ENCODE measurements at places on chromosomes 1 and 21. TPM values are rescaled to one million over a fixed set of nuclear protein-coding genes. Genes with fewer than 3 reads are reported as not detected.

GRCh38 chr1:234862944-234863515, 253.1 kb upstream of the IRF2BP2 start:
- DNase-seq = peak; percentile 90

The CITED4 gene
- 3.2 TPM for polyA plus RNA-seq

The ZYG11A gene
- polyA plus RNA-seq = 0.03 TPM

GRCh38 chr1:42419126-42419821, 36.5 kb downstream of the ZMYND12 start:
- peak; percentile 90 for DNase-seq

The ACAP3 gene
- polyA plus RNA-seq = 61.1 TPM

DNA sequence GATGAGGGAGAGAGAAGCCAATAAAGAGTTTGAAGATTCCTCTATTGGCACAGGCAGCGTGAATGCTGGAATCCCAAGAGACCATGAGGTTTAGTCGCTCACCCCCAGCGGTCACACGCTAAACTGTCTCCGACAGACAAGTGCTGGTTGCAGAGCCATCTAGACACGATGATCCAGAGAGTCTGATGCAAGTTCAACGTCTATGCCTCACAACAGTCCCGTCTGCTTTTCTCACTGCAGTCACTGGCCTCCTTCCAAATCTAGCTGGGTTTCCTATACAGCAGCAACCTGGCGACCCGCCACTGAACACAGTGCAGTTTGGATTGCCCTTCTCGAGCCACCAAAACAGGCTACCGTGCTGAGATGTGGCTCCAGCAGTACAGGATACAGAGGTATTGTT, 98.6 kb upstream of the KRTAP19-8 start:
- peak; percentile 75 for DNase-seq

GRCh38 chr1:20507248-20507563, 745 bp downstream of the MUL1 start:
- no peak for DNase-seq

The LCE1E gene
- not detected for polyA plus RNA-seq

The CRNN gene
- polyA plus RNA-seq = not detected

The LIN28A gene
- not detected for polyA plus RNA-seq

- no peak for DNase-seq
Measured at GRCh38 chr21:28272272-28272992, 720.2 kb downstream of the LTN1 start.

GRCh38 chr1:167150492-167150833, 56.6 kb downstream of the STYXL2 start:
- no peak for DNase-seq

- peak; percentile 96 for DNase-seq
Measured at GRCh38 chr1:114346480-114347029, 164.4 kb downstream of the TRIM33 start.

The USF1 gene
- 38.3 TPM for polyA plus RNA-seq

DNA sequence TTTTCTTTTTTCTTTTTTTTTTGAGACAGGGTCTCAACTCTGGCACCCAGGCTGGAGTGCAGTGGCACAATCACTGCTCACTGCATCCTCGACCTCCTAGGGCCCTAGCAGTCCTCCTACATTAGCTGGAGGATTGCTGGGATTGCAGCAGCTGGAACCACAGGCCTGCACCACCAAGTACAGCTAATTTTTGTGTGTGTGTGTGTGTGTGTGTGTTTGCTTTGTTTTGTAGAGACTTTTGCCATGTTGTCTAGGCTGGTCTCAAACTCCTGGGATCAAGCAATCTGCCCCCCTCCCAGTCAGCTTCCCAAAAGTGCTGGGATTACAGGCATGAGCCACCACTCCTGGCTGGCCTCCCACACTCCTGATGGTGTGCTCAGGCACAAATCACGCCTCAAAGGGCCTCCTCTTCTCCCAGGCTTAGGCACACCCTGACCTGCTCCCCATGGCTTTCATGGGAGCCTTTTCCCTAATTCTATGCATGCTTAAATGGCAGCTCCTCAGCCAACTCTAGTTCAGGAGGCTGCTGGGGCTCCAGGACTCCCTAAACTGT, 9.4 kb downstream of the FAM229A start:
- no peak for DNase-seq

GRCh38 chr1:175307160-175307559, 114.6 kb upstream of the KIAA0040 start:
- DNase-seq = no peak

GRCh38 chr1:9822897-9823692, 670 bp downstream of the CLSTN1 start:
- peak; percentile 44 for DNase-seq

DNA sequence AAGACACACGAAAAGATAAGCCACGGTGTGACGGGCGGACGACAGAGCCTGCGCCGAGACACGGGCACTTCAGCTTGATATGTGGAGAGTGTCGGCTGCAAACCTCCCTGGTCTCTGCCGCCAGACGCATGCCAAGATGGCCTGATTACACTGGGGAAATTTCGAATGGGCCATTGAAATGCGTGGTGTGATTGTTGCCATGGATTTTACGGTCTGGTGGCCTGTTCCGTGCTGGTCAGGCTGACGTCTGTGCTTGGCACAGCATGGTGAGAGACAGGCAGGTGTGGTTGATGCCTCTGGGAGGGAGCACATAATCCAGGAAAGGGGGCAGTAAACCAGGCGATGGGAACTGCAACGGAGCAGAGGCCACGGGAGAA, 105.6 kb upstream of the TMPRSS2 start:
- DNase-seq = peak; percentile 39

DNA sequence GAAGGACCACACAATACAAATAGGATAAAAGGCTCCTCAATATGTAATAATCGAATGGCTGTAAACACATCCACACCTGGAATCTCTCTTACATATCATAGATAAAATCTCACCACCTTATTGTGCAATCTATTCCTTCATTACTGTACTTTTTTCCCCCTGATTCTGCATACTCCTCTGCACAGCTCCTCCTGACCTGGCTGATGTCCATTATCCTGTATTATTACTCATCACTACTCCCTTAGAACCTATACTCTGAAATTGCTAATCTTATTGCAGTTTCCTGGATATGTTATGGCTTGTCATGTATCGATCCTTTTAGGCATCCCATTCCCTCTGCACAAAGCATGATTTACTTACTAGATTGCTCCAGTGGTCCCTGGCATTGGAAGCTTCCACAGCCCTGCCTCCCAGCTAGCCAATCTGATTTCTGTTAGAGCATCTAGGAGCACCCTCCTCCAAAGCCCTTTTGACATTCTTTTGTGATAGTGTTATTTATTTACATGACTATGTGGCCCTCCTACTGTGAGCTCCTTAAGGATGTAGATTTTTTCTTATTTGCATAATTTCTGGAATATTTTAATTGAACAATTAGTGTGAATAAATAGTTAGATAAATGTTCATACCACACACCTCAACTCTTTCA, 24.2 kb upstream of the PHGDH start:
- no peak for DNase-seq

The DPYD gene
- polyA plus RNA-seq = 8.0 TPM

DNA sequence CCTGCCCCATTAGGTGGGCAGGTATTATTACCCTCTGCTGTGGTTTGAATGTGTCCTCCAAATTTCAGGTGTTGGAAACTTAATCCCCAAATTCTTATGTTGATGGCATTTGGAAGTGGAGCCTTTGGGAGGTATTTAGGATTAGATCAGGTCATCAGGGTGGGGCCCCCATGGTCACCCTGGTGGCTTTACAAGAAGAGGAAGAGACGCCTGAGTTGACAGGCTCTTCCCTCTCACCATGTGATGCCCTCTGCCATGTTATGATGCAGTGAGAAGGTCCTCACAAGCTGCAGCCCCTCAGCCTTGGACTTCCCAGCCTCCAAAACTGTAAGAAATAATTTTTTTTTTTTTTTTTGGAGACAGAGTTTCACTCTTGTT, 8.8 kb upstream of the THEMIS2 start:
- no peak for DNase-seq

DNA sequence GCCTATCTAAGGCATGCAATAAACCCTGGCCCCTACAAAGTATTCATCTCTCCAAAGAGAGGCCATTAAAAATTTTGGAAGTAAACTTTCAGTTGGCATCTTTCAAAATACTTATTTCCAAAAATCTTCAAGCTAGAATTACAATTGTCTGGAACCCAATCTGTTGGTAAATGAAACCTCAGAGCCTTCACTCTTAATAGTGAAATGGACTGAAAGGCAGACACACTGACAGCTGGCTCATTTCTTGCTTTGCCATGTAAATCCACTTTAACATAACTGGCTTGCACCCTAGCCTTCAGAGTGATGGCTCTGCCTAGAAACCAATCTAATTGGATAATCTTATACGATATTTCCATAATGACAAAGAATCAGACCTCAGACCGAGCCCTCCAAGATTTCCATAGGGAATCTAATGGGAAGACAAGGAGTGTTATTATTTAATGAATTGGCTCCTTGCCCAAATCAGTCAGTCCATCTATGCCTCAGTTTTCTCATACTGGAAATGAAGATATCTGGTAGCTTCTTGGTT, 9.2 kb upstream of the PALMD start:
- no peak for DNase-seq

DNA sequence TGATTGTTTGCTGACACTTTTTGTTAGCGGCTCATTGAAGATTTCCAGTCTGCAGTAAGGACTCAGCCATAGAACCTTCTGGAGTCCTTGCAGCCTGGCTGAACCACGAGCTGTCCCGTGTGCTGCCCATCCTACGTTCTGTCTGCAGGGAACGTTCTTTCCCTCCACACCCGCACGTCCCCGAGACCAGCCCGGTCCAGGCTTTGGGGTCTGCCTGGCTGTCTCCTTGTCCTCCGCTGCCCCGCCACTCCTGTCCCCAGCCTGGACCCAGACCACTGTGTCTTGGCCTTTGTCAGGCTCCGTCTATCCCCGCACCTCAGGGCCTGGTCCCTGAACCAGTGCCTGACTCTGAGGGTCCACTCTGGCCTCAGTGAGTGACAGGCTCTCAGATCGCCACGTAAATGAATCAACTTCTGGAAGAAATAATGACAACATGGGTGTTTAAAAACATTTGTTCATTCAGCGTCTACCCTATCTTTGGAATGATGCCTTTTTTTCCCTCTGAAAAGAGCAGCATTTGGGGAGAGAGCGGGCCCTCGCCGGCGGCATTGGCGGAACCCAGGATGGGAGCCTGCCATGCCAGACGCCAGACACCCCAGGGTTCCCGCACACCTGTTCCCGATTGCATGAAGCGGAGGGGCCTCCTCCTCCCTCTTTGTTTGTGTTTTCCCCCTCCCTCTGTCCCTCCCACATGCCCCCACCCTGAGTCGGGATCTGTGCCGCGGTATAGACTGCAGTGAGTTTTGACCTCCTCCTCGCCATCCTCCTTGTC, 43.9 kb upstream of the C1orf174 start:
- no peak for DNase-seq

The HES3 gene
- polyA plus RNA-seq = not detected

The S100A7 gene
- polyA plus RNA-seq = not detected

The TFF3 gene
- polyA plus RNA-seq = 2.1 TPM

GRCh38 chr1:160538985-160539651, 16.1 kb upstream of the SLAMF6 start:
- no peak for DNase-seq

DNA sequence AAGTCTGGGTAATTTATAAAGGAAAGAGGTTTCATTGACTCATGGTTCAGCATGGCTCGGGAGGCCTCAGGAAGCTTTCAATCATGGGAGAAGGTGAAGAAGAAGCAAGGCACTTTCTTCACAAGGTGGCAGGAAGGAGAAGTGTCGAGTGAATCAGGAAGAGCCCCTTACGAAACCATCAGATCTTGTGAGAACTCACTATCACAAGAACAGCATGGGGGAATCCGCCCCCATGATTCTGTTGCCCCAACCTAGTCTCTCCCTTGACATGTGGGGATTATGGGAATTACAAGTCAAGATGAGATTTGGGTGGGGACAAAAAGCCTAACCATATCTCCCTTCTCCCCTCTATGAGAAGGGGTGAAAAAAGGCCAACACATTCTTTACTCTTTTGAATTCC, 11.2 kb upstream of the IVNS1ABP start:
- DNase-seq = no peak

- no peak for DNase-seq
Measured at GRCh38 chr1:204990059-204990664, 52.9 kb upstream of the CNTN2 start.

DNA sequence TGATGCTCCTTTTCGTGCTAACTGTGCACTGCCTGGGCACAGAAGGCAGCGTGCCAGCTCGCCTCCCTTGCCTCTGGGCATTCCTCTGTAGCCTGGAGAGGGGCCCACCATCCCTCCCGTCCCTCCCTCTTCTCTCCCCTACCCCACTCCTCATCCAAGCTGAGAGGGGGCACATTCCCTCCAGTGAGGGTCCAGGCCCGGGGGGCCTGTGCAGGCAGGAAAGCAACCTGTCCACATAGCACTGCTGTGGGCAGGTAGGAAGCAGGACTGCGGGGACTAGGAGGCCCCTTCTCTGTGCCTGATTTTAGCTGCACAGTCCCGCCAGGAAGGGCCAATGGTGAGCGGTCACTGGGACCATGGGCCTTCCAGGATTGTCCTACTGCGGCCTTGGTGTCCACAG, 10.3 kb upstream of the PKNOX1 start:
- no peak for DNase-seq
